ENCODE measurements at places on chromosomes 13 and 19.

DNA sequence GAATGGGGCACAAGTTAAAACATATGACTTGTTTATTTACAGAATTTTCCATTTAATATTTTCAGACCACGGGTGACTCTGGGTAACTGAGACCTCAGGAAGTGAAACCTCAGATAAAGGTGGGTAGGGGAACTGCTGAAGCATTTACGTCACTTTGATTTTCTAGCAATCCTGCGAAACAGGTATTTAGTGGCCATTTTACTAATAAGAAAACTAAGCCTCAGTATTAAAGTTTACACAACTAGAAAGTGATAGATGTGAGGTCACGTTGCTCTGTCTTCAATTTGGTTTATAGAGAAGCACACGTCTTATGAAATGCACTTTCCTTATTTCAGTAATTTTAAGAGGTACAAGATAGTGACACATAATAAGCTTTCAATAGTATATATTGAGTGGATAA is 402.8 kb downstream of the FGF9 start:
- no peak for DNase-seq

GRCh38 chr19:45746866-45747265 is 13.6 kb downstream of the MEIOSIN start:
- no peak for DNase-seq

- no peak for DNase-seq
These were observed 23.7 kb upstream of the TNFSF14 start for GRCh38 chr19:6693681-6694080.

GRCh38 chr13:81488021-81488420 is 1147.1 kb upstream of the SPRY2 start:
- no peak for DNase-seq

DNA sequence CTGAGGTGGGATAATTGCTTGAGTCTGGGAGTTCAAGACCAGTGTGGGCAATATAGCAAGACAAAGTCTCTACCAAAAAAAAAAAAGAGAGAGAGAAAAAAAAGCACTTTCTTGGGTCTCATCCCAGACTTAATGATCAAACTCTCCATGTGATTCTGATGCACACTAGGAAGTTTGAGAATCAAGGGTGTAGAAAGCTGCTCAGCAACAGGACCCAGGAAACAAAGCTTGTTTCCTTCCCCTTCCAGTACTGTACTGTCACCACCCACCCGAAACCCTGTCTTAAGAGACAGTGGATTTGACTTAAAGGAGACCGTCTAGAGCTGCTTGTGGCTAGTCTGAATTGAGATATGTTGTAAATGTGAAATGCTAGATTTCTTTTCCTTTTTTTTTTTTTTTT is 5.8 kb downstream of the MISP3 start:
- no peak for DNase-seq

GRCh38 chr19:41362143-41362847 is 1.7 kb downstream of the B9D2 start:
- no peak for DNase-seq

DNA sequence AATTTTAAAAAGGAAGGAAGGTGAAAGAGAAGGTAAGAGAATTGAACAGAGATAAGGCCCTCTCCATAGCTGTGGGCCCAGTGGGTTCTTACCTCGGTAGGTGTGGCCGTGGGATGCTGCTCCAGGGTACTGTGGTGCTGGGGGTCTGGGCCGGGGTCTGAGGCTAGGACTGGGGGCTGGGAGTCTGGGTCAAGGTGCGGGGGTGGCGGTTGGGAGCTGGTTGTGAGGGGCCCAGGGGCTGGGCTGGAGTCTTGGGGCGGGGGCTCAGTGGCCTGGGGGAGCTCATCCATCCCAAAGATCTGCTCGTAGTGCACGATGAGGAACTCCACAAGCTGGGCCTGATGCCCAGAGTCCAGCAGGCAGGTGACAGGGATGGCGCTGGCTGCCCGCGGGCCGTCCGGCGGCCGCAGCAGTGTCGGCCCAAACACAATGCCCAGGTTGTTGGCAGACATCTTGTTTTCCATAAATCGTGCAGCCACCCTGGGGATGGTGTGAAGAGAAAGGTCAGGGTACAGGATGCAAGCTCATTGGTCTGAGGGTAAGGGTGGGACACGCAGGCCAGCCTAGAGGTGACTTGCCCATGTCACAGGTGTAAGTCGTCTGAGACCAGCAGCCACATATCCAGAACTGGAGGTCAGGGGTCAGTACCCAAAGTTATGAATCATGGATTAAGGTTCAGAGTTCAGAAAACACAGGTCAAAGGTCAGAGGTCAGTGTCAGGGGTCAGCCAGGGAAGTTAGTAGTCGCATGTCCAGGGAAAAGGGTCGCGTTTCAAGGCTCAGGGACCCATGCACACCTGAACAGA is 5.9 kb upstream of the LPAR2 start:
- no peak for DNase-seq

DNA sequence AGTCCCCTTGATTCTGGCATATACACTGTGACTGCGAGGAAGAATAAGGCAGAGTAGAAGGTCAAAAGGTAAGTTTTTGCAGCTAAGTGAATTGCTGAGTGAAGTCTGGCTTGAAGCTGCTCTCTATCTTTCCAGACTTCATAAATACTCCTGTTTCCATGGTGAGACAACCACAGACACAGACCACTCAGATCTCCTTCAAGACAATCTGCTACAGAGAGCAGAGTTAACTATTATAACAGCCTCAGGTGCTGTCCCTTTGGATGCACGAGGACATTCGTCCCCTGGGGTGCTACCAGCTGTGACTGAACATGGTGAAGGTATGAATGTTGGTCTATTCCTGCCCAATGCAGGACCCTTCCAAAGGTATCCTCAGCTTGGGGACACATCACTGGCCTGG is 104.0 kb downstream of the MYCBP2 start:
- no peak for DNase-seq

DNA sequence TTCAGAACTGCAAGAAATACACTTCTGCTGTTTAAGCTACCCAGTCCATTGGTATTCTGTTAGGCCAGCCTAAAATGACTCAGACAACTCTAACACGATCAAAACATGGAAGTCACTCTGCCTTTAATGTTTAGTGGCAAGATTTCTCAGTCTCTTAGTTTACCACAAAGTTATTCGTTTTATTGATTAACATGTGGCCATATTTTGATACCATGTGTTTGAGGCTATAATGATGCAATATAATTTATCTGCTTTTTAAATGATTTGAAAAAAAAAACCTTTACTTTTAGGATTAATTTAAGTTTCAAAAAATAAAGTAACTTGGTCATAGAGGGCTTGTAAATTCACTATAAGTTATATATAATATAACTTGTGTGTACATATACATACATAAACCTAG is 223.4 kb downstream of the SPRY2 start:
- DNase-seq: no peak

- DNase-seq: no peak
These were observed 483.3 kb upstream of the SPRY2 start for GRCh38 chr13:80824229-80824628.

DNA sequence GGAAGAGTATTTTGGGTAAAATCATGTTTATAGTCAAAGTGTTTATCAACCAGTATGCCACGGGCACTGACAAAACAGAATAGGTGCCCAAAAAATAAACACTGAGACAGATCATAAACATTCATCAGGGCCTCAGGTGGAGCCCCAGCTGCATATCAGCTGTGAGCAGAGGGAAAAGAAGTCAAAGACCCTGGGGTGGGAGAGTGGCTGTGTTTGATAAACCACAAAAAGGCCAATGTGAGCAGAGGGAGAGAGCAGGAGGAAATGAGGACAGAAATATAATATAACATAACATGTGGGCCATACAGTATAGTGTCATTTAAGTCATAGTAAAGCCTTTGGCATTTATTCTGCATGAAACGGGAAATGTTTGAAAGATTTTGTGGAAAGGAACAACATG is 10.0 kb upstream of the EPSTI1 start:
- no peak for DNase-seq

DNA sequence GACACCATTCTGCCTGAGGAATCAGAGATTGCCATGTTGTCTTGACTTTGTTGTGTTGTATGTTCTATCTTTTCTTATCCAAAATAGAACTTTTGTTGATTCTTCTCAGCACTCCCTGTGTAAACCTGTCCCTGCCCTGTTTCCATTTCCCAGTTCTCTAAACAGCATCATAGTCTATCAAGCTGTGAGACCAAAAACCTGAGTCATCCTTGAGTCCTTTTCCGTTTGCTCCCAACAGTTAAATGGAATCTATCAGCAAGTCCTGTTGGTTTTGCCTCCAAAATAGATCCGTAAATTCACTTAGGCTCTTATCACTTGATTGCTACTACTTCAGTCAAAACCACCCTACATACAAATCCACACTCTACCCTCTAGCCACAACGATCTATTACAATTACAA is 667.1 kb downstream of the PCDH9 start:
- DNase-seq: no peak

DNA sequence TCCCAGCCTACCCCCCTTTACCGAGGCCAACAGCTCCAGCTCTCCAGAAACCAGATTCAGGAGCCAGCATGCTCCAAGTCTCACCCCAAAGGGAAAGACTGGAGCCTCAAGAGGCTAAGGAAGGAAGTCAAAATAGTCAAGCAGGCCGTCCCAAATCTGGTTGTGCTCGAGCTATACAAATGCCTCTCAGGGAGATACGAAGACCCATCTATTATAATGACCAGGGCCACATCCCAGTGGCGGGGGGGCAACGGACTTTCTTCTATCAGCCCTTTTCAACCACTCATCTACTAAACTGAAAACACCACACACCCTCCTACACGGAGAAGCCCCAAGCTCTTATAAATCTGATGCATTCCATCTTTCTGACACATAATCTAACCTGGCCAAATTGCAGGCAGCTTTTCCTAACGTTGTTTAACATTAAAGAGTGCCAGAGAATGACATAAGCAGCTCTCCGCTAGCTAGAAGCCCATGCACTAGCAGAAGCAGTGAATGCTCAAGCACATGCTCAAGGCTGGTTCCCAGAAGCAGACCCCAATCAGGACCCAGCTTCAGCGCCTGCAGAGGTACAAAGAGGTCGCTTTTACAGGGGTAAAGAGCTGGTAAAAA is 104.6 kb upstream of the ZNF98 start:
- no peak for DNase-seq

- no peak for DNase-seq
These were observed 36.8 kb downstream of the VSTM2B start for GRCh38 chr19:29562299-29563297.

DNA sequence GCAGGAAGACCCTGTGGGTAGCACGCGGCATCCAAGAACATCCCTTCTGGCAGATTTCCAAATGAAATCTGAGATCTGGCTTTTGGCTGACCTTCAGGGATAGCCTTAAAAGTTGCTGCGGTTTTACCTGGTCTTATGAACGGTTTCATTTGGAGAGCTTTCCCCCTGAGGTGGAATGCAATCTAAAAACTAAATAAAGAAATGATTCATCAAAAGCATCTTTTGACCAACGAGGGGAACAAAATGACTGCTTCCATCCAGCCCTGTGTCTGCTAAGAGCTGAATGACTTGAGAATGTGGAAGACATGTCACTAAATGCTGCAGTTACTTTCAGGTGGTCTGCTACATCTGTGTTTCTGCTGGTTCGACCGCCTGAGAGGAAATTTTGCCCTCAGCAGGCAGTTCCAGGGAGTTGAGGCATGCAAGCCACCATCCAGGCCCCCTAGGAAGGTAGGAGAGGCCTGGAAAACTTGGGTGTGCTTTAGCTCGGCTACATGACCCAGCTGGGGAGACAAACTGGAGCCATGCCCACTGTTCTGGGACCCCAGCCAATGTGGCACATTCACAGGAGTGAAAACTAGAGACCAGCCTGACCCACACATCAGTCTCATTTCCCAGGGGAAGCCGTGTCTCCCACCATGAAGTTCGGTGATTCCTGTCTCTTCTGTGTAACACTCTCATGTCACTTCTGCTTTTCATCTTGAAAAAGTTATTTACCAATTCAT is 175.1 kb upstream of the KL start:
- DNase-seq: no peak

DNA sequence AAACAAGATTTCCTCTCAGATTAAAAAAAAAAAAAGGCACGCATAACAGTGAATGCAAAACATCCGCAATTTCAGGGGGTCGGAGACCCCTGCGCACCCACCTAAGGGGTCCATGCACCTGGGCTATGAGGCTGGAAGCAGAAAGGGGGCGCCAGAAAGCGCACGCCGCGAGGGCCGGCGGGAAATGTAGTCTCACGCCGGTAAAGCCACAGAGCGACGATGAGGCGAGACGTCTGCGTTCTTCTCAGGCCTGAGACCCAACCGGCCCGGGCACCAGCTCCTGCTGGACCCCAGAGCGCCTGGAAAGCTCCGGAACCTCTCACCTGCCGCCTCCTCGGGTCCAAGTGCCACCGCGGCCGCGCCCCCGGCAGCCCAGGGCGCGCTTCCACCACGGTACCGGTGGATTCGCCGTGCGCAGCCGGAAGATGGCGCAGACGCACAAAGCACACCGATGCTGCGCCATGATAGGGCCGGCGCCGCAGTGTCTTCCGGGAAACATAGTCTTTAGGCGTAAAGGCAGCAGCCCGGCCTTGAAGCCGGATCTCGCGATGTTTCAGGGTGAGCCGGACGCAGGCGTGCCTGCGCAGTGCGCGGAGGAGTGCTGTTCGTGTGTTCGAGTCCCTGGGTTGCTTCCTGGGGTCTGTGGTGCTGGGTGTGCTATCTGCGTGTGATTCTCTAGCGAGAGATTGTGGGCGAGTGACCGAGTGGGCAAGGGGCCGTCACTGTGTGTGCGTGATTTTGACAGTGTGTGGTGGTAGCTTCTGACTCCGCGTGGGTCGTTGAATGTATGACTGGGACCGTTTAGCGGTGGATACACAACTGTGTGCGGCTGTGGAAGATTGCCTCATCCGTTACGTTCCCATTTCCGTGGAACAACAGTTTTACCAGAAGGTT is at the start of gene ZNF582:
Gene ZNF582 (minus strand): TSS at position 416 of the 894 bp plus-strand sequence. CDS start 1,782 bp downstream, outside the sequence.
- peak; percentile 96 for DNase-seq

- no peak for DNase-seq
These were observed 610.2 kb downstream of the UQCRFS1 start for GRCh38 chr19:28602675-28603298.

GRCh38 chr19:1251330-1252220 is 3.2 kb downstream of the MIDN start:
- DNase-seq: peak; percentile 58

- no peak for DNase-seq
These were observed 38.9 kb downstream of the IRS2 start for GRCh38 chr13:109747524-109747923.

- DNase-seq: no peak
These were observed 222.8 kb downstream of the NDFIP2 start for GRCh38 chr13:79703772-79704171.

DNA sequence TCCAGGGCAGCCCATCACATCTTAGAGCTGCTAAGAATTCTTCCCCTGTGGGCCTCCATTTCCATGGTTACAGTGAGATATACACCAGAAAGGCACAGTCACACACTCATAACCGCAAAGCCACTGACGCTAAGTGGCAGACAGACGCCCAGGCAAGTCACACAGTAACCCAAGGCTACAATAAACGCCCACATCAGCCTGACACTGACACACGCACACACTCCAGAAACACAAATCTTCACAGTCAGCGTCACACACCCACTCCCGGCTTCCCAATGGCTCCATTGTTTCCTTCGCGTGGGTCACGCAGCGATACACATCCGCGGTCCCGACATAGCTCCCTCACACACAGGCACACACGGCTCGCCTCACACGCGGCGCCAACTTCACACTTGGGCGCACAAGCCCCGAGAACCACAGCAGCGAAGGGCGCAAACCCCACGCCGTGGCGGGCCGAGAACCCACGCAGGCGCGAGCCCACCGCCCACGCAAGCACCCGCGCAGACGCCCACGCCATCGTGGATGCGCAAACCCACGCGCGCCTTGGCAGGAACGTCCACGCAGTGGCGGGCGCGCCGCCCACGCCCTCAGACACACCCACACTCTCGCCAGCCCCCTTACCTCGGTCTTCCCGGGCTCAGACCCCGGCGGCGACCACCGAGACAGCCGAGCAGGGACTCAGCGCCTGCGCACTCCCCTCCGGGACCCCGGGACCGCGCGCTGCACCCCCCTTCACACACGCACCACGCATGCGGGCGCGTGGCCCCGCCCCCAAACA is at the start of gene ZNF667:
Gene ZNF667 (minus strand): TSS at position 695 of the 778 bp plus-strand sequence. CDS start 14,975 bp downstream, outside the sequence.
- peak; percentile 69 for DNase-seq

Measured in CD4-positive, alpha-beta T cell treated with Interferon gamma for 1 hour (primary cell).